Stimulated activated CD4-positive, alpha-beta T cell treated with anti-CD3 and anti-CD28 coated beads, Interleukin-15, amount 100 ng/mL, for 1 hour (primary cell): ENCODE measurements at places on chromosomes 16 and 17.

- no peak for DNase-seq
Observed at GRCh38 chr17:34865716-34866115, 95.5 kb downstream of the CCT6B start.

- DNase-seq, result no peak
Observed at GRCh38 chr16:71630808-71631207, 4.8 kb downstream of the MARVELD3 start.

DNA sequence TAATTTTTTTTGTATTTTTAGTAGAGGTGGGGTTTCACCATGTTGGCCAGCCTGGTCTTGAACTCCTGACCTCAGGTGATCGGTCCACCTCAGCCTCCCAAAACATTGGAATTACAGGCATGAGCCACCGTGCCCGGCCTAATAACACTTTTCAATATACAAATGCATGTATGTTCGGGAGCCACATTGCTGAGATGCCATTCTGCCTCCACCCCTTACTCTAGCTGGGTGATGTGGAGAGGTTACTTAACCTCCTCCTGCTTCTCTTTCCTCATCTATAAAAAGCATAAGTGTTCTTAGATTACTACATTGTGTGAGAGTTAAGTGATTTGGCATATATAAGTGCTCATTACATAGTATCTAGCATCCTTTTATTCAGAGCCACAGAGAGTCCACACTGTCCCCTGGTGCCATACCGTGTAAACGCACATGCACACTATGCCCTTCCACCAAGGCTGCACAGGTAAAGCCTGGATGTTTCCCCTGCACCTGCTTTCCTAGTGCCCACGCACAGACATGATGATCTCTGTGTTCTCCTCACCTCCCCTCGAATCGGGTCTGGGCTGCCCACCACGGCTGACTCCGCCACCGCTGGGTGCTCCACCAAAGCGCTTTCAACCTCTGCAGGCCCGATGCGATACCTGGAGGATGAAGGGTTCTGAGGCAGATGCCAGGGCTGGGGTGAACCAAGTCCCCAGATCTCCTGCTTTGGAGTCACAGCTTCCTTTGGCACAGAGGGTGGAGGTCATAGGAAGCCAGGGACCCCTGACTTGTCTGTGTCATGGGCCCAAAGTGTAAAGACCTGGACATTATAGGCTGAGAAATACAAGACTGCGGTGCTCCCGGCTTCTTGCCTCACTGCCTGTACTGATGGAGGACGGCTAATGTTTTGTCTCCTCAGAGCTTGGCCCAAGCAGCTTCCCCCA is 49.0 kb upstream of the ACSM2B start:
- no peak for DNase-seq

DNA sequence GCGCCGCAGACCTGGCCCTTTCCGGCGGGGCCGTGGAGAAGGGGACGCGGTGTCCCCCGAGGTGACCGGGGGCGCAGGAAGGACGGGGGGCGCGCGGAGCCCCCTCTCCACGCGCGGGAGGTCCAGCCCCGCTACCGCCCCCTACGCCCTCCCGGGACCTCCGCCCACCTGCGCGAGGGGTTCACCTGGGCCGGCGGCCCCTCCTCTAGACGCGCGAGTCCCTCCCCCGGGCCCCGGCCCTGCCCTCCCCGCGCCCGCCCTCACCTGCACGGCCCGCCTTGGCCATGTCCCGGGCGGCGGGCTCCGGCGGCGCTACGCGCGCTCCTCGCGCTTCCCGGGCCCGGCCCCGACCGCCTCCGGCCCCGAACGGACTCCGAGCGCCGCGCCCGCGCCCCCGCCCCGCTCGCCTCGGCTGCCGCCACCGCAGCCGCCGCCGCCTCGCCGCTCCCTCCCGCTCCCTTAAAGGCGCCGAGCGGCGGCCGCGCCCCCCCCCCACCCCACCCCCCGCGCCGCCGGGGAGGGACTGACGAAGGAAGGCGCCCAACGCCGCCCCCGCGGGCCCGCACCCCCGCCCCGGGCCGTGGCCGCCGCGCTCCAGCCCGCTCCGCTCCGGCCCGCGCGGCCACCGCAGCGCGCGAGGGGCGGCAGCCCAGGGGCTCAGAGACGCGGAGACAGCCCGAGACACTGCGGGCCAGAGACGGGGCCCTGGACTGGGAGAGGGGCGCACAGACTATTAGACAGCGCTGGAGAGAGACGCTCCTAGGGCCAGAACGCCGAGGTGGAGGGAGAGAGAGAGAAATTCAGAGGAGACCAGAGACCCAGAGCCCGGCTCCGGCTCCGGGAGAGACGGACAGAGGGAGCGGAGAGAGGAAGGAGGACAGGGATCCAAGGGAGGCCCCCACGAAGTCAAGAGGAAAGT is at the start of gene PITPNM3:
Gene PITPNM3 (minus strand): TSS at position 435 of the 919 bp plus-strand sequence. CDS start 149 bp downstream, at position 286.
- DNase-seq, result no peak

- DNase-seq, result no peak
Observed at GRCh38 chr16:89113152-89113547, 19.5 kb downstream of the ACSF3 start.

- DNase-seq, result peak; percentile 64
Observed at GRCh38 chr16:1825864-1826690, 548 bp downstream of the HAGH start.

- DNase-seq, result no peak
Observed at GRCh38 chr17:21177854-21178600, 35.9 kb downstream of the TMEM11 start.

GRCh38 chr16:85170066-85170491 is 57.8 kb upstream of the CIBAR2 start:
- DNase-seq, result no peak
